ENCODE measurements at places on chromosomes 16 and 17.
A peak's percentile ranks its signal among the peaks of the same experiment; 100 is the strongest.

DNA sequence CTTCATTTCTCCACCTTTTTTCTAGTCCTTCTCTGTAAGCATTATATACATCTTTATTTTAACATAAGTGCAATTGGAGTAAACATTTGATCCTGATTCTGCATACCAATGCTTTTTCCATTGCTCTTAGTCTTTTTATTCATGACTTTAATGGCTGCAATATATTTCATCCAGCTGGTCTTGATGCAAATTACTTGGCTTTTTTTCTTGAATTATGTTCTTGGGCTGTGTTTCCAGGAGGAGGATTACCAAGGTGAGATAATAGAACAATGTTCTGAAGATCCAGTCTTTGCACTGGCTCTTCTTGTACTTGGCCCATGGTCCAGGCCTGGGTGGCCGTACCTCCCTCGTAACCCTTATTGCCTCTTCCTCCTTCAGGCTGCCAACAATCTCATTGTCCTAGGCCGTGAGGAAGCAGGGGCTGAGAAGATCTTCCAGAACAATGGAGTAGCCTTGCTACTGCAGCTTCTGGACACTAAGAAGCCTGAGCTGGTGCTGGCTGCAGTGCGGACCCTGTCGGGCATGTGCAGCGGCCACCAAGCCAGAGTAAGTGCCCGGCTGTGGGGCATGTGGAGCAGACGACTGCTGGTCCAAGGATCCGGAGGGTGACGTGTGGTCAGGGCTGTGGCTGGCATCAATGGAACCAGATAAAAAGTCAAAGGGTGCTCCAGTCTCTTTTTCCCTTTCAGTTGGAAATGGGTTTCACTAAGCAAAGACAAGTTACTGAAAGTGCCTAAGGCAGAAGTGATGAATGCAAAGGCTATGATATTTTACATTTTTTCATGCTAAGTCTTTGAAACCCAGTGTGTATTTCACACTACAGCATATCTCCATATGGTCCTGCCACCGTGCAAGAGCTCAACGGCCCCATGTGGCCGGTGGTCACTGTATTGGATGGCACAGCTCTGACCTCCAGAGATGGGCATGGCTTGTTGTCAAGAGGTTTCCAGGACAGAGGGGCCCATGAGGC is 6.9 kb downstream of the UNC45B start:
- DNase-seq = no peak

DNA sequence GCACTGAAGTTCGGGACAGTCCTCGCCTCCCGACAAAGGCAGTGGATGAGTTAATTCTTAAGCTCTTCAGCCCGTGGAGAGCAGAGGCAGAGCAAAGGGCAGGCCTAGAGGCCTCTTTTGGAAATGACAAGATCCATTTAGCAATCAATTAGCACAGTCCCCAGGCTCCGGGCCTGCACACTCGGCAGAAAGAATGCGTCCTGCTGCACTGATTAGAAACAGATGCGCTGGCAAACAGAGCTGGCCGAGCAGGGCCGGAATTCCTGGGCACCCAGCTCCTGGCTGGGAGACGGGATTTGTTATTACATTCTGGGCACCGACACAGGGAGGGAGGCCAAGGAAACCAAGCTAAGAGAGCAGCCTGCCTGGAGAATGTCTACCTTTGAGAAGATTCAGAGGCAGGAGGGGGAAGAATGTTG is 162.9 kb downstream of the COPRS start:
- peak; percentile 96 for DNase-seq

GRCh38 chr16:48014349-48015135 is 141.3 kb downstream of the ABCC12 start:
- DNase-seq = no peak

- no peak for DNase-seq
Measured at GRCh38 chr17:74345433-74346241, 16.0 kb downstream of the BTBD17 start.

- no peak for DNase-seq
Measured at GRCh38 chr17:72775919-72776318, 316.6 kb downstream of the SLC39A11 start.

GRCh38 chr17:20074489-20074888 is 65.3 kb downstream of the SPECC1 start:
- DNase-seq = no peak

GRCh38 chr17:57401556-57402488 is 145.5 kb downstream of the MSI2 start:
- no peak for DNase-seq

- no peak for DNase-seq
Measured at GRCh38 chr16:65102326-65102725, 19.5 kb downstream of the CDH11 start.

Data from GM03348 (cell line).